A549 treated with AZD2906 at 1 μM for 4 hours (cell line): ENCODE measurements at places on chromosomes 3 and 15. TPM values are rescaled to one million over a fixed set of nuclear protein-coding genes. Genes with fewer than 3 reads are reported as not detected.

The CAMK2N2 gene
- 0.69 to 1.8 TPM (median 1.4 TPM) in 5 replicates for total RNA-seq

The RBP2 gene
- not detected in 5 replicates for total RNA-seq

The CLDN1 gene
- total RNA-seq: 15.3 to 20.2 TPM (median 18.5 TPM) in 5 replicates

The CAND2 gene
- total RNA-seq: 0.26 to 0.37 TPM (median 0.33 TPM) in 5 replicates

The REC114 gene
- not detected in 5 replicates for total RNA-seq

The C3orf49 gene
- total RNA-seq: not detected in 5 replicates

The CORO2B gene
- 3.3 to 4.4 TPM (median 3.7 TPM) in 5 replicates for total RNA-seq
